ENCODE measurements at places on chromosomes 11 and 22. TPM values are rescaled to one million over a fixed set of nuclear protein-coding genes. Genes with fewer than 3 reads are reported as not detected.

- no peak for DNase-seq
Measured at GRCh38 chr22:41847300-41847699, 14.4 kb downstream of the SREBF2 start.

The TRPM5 gene
- total RNA-seq = 2.2 TPM

GRCh38 chr11:69285091-69285490 lies 8.9 kb upstream of the MYEOV start:
- DNase-seq = no peak

The MS4A3 gene
- total RNA-seq = not detected

DNA sequence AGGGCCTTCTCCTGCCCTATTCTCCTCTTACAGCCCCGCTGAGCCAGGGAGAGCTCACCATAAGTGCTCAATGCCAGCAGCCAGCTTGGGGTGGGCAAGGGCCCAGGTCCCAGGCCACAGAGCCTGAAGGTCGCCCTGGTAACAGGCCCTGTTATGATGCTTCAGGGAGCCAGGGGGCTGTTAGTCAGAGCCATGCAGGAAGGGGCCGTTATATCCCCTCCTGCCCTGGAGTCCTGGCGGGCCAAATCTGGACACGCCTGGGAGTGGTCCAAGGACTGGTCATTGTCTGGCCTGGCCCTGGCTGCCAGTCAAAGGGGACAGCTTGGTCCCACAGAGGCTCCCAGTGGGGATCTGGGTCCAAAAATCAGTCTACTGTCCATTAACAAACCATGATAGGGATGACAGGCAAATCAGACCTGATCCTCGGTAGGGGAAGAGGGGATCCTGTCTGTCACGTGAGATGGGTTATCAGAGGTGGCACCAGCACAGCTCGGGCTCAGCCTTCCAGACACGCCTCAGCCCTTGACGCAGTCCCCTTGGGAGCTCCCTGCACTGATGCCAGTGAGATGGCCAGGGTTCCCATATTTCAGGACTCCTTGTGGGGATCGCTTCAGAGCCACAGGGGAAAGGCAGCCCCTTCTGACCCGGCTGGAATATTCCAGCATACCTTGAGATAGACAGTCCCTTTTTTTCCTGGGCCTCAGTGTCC lies 55.9 kb downstream of the LRRC32 start:
- no peak for DNase-seq

The OR8D1 gene
- total RNA-seq = not detected

All from mucosa of descending colon (tissue), 3 donors.